Fibroblast of gingiva (primary cell): ENCODE measurements at places on chromosomes 11 and 22.
A peak's percentile ranks its signal among the peaks of the same experiment; 100 is the strongest.

DNA sequence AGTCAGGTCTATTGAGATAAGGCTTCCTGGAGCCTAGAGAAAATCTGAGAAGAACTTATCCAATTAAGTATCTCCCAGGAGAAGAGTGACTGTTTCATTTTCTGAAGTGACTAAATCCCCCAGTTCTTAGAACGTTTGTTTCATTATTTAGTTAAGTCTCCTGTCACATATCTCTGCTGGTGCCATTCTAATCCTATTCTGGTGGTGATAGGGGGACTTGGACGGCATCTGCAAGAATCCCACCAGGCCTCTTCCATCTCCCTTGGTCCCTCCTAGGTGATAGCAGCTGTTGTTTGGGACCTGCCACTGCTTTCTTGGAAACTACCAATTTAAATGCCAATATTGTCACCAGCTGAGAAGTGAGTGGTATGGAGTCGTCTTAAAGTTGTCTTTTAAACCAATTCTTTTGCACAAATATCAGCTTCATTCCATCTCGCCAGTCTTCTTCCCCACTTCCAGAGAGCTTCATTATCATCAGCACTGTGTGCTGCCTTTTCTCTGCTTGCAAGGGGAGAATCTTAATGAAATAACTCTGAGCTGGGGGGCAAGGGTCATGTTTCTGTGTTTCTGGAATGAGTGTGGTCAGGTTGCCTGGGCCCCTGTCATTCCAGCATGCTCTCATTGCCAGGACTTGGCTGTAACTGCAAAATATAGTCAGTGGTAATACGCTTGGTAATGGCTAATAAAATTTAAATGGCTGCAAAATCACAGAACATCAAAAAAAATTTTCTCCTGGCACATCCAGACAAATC lies 104.8 kb downstream of the LDLRAD3 start:
- no peak for DNase-seq

DNA sequence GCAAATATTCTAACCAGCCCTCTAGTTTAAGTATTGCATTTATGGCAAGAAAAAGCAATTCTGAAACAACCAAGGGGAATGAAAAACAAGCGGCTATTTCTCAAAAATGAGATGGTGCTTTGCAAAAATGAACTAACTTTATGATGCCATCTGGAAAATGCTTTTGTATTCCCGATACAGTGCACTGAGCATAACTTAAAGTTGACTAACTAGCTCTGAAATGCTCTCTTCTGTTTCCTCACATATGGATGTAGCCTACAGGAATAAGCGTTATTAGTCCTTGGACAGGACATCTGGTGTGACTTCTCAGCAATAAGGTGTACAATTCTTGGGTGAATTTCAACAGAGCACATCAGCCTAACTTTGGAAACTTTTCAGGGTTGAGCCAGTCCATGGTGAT lies 228.2 kb upstream of the DDI1 start:
- no peak for DNase-seq

DNA sequence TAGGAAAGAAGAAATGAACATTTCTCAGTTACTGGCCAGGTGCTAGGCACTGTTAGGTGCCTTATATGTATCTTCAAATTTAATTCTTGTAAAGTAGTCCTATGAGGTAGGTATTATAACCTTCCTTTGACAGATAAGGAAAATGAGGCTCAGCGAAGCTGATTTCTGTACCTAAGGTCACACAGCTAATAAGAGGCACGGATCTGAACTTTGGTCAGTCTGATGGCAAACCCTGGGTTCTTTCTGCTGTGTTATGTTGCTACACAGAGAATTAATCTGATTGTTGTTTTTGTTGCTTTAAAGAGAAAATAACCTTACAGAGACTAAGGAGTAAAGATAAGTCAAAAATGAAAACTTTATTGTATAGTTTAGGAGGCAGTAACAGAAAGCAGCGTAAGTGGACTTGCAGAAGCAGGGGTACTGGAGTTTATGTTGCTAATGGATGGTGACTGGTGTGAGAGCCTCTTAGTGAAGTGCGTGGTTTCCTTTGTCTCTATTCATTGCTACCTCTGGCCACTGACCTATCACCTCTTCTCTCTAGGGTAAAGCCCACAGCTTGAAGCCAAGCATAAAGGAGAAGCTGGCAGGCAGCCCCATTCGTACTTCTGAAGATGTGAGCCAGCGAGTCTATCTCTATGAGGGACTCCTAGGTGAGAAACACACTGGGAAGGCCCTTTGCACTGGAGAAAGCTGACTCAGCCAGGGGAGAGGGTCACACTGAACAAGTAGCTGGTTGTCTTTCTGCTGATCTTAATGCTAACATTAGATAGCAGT lies 38.3 kb downstream of the MADD start:
- no peak for DNase-seq

DNA sequence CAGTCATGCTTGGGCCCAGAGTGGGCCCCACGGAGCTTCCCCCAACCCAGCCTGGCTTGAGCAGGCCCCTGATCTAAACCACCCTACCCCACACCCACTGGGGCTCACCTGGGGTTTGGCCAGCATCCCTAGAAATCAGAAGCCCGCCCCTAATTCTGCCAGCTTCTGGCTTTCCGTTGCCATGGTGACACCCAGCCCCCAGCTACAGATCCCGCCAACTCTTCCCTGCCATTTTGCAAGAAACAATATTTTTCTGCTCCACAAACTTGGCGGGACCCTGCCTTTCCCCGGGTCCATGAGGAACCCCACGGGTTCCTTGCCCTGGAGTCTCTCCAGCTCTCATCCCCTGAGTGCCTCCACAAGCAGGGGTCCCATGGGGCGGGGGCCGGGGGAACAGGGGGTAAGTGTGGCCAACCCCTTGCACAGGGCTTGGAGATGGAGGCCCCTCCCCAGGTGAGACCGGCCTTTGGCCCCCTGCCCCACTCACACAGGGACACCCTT lies 90.0 kb downstream of the CDKN1C start:
- no peak for DNase-seq

DNA sequence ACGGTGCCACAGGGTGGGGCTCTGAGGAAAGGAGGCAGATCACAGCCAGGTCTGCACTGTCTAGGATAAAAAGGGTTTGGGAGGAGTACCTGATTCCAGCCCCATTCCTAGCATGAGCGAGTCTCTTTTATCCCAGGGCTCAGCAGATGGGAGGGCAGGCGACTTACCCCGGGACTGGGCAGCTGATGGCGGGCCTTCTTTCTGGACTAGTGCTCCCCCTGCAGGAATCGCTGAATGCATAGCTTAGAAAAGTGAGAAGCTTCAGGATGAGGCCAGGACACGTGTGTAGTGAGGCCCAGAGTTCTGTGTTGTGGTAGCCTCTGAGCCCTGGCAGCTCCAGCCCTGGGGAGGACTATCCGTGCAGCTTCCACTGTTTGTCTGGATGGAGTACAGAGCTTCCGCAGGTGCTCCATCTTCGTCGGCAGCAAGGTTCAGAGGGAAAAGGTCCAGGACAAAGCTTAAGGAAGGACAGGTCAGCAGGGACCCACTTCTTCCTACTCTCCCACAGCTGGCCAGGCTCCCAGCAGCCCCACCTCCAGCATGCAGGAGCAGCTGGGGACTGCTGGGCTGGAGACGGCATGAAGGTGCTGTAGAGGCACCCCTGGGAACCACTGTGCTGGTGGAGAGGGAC lies 30.4 kb downstream of the COMMD9 start:
- DNase-seq = peak; percentile 69

- no peak for DNase-seq
Observed at GRCh38 chr11:18721561-18722292, 4.3 kb downstream of the IGSF22 start.

DNA sequence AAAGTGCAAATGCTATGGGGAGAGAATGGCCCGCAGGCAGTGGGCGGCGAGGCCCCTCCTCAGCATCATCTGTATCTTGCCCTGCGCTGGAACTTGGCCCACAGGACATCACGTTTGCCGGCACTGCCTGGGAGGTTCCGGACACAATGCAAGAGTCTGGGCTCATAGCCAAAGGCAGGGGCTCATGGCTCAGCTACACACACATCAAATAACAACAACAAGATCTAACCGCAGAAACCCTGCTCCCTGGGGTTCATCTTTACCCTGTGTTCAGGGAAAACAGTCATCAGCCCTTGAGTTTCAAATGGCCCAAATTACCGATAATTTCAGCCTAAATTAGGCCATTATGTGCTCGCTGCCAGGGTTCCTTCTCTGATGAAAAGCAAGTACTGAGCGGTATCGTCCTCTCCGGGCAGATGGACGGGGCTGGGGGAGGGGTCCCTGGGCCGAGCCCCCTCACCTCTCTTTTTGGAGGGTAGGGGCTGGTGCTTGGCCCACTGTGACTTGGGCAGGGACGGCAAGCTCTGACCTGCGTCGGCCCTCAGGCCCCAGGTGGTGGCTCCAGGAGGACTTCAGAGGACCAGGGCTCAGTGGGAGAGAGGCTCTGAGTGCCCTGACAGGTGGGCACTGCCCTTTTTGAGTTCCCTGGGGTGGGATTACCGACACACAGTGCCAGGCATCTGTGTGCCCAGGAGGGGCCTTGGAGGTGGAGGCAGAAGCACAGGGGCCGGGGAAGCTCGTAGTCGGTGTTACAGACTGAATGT lies 25.0 kb upstream of the GAL start:
- DNase-seq = peak; percentile 98

DNA sequence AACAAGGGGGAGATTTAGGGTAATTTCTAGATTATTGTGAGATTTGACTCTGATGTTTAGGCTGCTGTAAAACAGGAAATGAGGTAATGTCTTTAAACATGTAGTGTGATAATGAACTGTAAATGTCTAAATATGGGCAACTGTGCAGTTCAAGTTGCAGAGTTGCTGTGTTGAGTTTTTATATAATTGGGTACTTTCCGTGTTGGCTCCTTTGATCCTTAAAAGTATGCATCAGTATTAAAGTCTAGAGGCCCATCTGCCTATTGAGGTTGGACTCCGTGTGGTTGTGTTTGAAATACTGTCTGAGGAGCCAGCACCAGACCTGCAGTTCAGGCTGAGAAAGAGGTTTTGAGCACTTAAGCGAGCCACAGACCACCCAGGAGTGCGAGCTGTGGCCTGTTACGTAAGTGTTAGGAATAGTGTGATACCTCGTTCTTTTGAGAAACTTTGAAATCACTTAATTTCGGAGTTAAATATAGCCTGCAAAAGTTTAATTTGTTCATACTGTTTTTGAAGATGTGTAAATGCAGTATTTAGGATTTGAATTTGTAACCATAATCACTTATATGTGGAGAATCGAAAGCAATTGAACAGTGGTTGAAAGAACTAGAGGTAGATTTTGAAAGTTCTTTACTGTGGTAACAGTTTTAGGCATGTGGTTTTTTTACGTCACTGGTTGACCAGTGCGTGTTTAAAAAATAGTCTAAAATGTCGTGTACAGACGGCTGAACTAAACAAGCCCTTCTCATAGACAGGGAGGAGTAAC lies 9.0 kb downstream of the FAM118A start:
- DNase-seq = peak; percentile 6

GRCh38 chr11:1229471-1230120 lies 6.7 kb downstream of the MUC5B start:
- no peak for DNase-seq

GRCh38 chr11:122593473-122594420 lies 61.8 kb upstream of the UBASH3B start:
- DNase-seq = no peak

DNA sequence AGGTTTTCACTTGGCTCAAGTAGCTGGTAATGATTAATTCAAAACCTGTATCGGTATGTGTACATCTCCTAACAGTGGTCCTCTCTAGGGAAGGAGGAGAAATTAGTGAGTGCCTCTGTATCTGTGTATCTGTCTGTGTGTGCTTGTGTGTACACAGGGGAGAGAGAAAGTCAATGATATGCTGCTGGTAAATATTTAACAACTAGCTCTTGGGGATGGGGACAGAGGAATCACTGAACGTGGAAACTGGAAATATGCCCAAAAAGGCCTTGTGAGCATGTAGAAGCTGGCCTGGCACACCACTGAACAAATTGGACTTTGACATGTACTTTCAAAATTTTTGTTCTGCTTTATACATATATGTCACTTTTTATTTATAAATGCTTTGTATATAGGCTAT lies 214.0 kb upstream of the SYN3 start:
- no peak for DNase-seq

DNA sequence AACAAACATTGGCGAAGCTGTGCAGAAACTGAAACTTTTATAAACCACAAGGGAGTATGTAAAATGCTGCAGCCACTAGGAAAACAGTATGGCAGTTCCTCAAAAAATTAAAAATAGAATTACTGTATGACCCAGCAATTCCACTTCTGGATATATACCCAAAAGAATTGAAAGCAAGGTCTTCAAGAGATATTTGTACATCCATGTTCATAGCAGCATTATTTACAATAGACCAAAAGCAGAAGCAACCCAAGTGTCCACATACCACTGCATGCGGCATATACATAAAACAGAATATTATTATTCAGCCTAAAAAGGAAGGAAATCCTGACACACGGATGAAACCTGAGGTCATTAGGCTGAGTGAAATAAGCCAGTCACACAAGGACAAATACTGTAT lies 85.8 kb downstream of the RELT start:
- no peak for DNase-seq

- DNase-seq = peak; percentile 68
Observed at GRCh38 chr11:15309296-15309695, 194.6 kb downstream of the INSC start.

GRCh38 chr11:125287491-125288210 lies 123.1 kb downstream of the PKNOX2 start:
- DNase-seq = no peak

DNA sequence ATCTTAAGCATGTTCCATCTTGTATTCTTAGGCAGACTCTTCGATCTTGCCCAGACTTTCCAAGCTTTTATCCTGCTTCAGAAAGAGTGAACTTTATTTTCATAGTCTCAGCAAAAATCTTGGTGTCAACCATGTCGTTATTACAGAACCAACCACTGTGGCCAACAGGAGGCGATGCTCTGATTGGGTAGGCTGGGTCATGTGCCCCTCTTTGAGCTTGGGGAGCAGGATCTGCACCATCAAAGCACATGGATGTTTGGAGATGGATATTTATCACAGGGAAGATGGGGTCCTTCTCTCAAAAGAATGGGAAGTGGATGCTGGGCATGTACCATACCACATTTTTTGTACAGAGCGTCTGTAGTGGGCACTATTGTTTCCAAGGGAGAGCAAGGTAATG lies 197.4 kb downstream of the MYO18B start:
- DNase-seq = no peak

- peak; percentile 4 for DNase-seq
Observed at GRCh38 chr11:73547706-73548595, 50.0 kb downstream of the FAM168A start.

DNA sequence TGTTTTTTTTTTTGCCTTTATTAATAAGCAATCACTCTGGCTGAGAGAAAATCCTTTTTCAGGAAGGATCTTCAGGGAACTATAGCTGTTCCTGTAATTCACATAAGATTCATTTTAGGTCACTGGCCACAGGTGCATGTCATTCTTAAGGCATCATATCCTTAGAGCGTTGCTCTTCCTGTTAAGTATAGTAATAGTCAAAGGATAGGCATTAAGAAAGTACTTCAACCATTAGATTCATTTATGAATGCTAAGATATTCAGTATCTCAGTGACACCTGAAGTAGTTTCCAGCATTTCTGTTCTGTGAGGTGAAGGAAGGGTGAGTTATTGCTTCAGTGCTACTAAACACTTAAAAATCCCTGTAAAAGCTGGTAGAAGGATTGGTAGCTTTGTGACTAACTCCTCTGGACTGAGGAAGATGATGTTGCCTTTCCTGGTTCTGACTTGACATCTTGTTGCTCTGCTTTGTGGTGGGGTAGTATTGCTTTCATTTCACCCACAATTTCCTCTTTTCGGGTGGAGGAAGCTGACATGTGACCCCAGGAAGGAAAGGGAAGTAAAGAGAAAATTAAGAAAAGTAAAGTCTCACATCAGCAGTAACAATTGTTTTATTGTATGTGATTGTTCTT lies 34.7 kb downstream of the RNF169 start:
- peak; percentile 11 for DNase-seq
